ENCODE measurements at places on chromosomes 3 and 15.

DNA sequence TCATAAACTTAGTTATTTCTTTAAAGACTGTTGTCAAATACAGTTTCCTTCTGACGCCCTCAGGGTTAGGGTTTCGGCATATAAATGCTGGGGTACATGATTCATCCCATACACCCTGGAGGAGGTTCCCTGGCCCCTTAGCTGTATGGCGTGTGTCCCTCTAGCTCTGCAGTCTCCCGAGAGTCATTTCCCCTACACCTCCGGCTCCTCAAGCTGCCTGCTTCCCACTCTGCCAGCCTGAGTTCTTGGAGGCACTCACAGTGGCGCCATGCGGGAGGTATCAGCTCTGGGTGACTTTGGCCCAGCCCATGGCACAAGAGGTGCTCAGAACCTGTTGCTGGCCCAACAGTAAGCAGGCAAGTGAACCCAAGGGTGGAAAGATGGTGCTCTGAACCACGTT lies 70.2 kb upstream of the TRPM1 start:
- DNase-seq = no peak

- no peak for DNase-seq
Measured at GRCh38 chr3:13045904-13046568, 27.2 kb downstream of the IQSEC1 start.

- no peak for DNase-seq
Measured at GRCh38 chr3:52053307-52054304, 2.8 kb downstream of the DUSP7 start.

- no peak for DNase-seq
Measured at GRCh38 chr3:191455257-191455952, 5.6 kb upstream of the PYDC2 start.

DNA sequence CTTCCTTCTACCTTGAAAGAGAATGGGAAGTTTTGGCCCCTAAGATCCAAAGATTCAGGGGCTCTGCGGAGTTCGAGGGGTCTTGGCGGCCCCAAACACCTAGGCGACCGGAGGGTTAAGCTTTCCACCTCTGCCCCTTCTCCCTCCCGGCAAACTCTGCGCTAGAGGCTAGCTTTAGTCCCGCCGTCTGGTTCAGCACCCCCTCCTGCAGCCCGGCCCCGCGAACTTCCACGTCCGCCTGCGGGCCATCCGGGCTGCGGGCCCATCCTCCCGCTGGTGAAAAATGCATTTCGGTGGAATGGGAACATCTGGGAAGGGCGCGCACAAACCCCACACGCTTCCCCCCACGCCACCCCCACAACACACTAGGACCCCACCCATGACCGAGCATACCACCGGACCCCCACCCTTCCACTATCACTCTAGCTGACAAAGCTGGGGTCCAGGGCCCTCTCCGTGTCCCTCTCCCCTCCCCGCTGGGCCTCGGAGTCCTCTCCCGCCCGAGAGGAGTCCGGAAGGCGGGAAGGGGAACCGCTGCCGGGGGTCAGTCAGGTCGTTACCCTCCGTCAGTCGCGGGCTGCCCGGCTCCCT lies 1.0 kb downstream of the SHOX2 start:
- DNase-seq = no peak

Measured in NCI-H1092 (cell line).